Glomerular endothelial cell (primary cell): ENCODE measurements at places on chromosomes 13 and 19.

DNA sequence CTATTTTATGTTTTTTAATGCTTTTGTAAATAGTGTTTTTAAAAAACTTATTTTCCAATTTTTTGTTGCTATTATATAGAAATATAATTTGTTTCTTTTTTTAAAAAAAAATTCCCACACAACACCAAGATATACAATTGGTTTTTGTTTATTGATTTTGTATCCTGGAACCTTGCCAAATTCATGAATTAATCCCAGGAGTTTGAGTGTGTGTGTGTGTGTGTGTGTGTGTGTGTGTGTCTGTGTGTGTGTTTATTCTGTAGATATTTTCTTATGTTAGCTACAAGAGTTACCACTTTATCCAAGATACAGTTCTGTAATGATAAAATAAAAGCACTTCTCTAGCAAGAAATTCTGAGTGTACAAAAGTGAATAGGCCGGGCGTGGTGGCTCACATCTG is 7.6 kb downstream of the TPRX1 start:
- DNase-seq: no peak

- no peak for DNase-seq
Measured at GRCh38 chr13:43567608-43568007, 219.2 kb downstream of the ENOX1 start.

GRCh38 chr19:33175886-33176669 is 18.1 kb upstream of the LRP3 start:
- no peak for DNase-seq

DNA sequence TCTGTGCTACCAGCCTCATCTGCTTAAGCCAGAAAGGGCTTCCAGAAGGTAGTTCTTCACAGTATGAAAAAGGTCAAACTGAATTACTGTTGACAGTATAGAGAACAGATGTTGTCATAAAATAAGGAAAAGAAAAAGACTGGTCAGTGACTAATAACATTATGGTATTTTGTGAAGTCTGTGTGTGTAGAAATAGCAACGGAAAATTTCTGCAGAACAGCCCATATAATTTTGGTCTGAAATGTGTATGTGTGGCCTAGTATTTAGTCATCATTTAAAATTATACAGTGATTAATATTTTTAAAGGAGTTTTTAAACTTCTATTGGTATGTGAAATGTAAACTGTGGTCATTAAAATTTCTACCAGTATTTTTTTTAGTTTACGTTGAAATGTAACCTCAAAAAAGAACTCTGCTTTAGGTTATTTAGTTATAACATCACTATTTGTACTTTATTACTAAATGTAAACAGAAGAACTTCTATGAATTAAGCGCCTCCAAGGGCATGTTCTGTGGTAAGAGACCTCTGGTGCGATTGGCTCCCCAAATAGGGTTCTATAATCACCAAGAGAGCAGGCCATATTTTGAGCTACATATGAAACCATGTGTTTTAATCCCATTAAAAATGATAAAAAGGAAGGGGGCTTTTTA is 3.3 kb upstream of the GPR183 start:
- no peak for DNase-seq

- DNase-seq: no peak
Measured at GRCh38 chr13:76466043-76466442, 420.2 kb downstream of the KCTD12 start.

- no peak for DNase-seq
Measured at GRCh38 chr13:27971236-27971645, 2.1 kb upstream of the CDX2 start.

GRCh38 chr19:39046037-39046821 is 13.9 kb upstream of the FBXO27 start:
- DNase-seq: no peak

DNA sequence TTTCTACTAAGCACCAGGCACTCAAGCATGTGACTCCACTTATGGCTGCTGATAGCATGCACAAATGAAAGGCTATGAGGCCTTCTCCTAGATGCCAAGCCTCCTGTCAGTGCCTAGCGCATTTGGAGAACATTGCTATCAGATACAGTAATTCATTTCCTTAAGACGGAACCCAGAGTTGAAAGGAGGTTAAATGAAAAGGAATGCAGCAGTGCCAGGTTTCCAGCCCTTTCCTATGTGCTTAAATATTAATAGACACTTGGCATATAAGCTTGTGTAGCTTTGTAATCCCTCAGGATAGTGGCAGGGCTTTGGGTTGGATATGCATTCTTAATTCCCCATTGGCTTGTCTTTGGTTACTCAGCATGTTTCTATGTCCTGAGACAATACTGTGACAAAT is 140.1 kb upstream of the FRY start:
- DNase-seq: no peak

DNA sequence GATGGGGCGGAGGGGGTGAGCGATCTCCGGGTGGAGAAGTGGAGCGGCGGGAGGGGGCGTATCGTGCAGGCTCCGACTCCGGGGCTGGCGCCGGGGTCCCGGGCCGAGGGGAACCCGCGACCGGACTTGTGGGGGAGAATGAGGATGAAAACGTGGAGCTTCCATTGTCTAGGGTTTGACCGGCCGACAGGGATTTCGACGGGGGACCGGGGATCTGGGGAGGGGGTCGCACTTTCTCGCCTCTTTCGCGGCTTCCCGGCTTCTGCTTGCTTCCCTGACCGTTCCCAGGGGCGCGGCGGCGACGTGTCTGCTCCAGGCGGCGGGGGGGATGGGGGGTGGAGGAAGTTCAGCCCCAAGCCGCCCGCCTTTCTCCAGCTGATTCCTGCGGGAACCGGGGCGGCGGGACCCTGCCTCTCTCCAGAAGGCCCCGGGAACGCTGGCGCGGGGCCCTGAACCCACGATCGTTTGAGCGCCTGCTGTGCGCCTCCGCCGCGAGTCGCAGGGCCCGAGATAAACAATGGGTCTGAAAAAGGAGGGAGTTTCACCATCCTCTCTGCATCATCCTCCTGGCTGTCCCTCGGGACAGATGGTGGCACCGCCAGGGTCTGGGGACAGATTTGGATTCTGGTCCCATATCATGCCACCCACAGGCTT is 790 bp downstream of the TPM4 start:
- DNase-seq: no peak

DNA sequence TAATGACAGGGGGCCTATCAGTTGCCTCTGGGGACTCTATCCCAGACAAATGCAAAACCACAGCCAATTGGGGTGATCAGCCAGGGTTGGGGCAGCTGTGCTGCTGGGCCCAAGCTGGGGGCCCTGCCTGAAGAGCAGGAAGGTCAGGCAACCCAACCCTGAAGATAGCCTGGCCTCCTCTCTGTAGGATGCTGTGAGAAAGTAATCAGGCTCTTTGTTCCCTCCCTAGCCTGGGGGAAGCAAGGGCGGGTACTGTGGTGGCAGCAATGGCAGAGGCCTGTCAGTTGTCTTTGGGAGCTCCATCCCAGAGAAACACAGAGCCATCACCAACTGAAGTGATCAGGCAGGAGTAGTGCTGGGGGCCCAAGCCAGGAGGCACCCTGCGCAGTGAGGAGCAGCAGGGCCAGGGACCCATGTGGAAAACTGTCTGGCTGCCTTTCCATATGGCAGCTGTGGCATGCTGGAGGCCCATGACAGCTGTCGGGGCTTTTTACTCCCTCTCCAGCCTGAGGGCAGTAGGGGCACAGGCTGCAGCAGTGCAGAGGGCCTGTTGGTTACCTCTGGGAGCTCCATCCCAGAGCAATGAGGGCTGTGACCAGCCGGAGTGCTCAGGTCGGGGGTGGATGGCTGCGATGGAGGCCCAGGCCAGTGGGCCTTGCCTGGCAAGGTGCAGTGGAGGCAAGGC is 73.6 kb upstream of the ATP12A start:
- no peak for DNase-seq

GRCh38 chr19:39906283-39906682 is 28.2 kb downstream of the FCGBP start:
- no peak for DNase-seq

- DNase-seq: no peak
Measured at GRCh38 chr19:13764101-13764807, at the start of gene MRI1. TSS of gene MRI1 (plus strand) at chr19:13764522. CDS start at chr19:13764589, 67 bp downstream.

GRCh38 chr13:77752512-77753069 is 55.1 kb downstream of the SLAIN1 start:
- no peak for DNase-seq

GRCh38 chr13:110455941-110456340 is 105.6 kb downstream of the RAB20 start:
- no peak for DNase-seq

- DNase-seq: no peak
Measured at GRCh38 chr13:34772881-34773280, 169.2 kb upstream of the NBEA start.

- DNase-seq: no peak
Measured at GRCh38 chr19:9857920-9858746, 23.0 kb downstream of the PIN1 start.

DNA sequence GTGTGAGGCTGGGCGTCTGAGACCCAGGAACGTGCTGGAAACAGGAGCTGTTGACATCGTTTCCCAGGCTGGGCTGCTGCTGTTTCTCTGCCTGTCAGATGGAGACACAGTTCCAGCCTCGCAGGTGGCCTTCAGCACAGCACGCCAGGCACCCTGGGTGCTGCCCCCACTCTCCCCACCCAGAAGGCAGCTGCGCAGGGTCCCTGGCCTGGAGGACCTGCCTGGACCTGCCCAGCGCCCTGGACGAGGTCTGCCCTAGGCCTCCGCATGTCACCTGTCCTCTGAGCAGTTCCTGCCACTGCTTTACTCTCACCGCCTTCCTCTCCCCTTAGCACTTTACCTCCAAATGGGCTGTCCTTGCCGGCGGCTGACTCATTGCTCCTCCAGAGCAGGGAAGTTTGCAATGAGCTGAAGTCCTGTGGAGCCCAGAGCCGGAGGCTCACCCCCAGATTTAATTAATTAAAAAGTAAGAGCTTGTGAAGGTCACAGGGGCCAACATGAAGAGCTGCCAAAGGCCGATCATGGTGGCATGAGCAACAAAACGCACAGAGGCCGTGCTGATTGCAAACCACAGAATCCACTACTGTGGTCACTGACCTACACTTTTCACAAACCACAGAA is 32.2 kb downstream of the C13orf46 start:
- no peak for DNase-seq

- DNase-seq: no peak
Measured at GRCh38 chr19:38654628-38655055, 7.2 kb downstream of the ACTN4 start.
